ENCODE measurements at places on chromosomes 7 and 10.

- DNase-seq: no peak
Measured at GRCh38 chr10:38038107-38038931, 27.8 kb downstream of the ZNF33A start.

DNA sequence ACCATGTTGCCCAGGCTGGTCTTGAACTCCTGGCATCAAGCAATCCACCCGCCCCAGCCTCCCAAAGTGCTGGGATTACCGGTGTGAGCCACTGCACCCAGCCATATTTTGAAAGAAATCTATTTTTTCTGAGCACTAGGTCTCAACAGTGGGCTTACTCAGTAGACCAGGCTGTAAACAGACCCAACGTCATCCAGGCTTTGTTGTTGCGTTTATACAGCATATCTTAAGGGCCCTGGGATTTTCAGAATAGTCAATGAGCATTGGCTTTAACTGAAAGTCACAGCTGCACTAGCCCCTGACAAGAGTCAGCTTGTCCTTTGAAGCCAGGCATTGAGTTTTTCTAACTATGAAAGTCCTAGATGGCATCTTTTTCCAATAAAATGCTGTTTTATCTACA lies 49.8 kb downstream of the STK17A start:
- DNase-seq: no peak

- no peak for DNase-seq
Measured at GRCh38 chr7:16609842-16610450, 35.6 kb downstream of the ANKMY2 start.

DNA sequence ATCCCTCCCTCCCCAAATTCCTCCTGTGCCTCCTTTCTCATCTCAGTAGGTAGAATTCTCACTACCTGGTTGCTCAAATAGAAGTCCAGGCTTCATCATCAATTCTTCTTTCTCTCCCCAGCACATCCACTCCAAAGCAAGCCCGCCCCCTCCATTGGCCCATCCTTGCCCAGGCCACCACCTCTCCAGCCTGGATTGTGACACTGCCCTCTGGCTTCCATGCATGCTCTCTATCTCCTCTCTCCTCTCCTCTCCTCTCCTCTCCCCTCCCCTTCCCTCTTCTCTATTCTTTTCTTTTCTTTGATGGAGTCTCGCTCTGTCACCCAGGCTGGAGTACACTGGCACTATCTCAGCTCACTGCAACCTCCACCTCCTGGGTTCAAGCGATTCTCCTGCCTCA lies 144.9 kb downstream of the UBE2H start:
- no peak for DNase-seq
